ENCODE measurements at places on chromosomes 4 and X. TPM values are rescaled to one million over a fixed set of nuclear protein-coding genes. Genes with fewer than 3 reads are reported as not detected.

The JCHAIN gene
- total RNA-seq: not detected

The PHKA1 gene
- total RNA-seq: 6.7 TPM

The COL4A5 gene
- total RNA-seq: 212 TPM

The RASSF6 gene
- 6.2 TPM for total RNA-seq

DNA sequence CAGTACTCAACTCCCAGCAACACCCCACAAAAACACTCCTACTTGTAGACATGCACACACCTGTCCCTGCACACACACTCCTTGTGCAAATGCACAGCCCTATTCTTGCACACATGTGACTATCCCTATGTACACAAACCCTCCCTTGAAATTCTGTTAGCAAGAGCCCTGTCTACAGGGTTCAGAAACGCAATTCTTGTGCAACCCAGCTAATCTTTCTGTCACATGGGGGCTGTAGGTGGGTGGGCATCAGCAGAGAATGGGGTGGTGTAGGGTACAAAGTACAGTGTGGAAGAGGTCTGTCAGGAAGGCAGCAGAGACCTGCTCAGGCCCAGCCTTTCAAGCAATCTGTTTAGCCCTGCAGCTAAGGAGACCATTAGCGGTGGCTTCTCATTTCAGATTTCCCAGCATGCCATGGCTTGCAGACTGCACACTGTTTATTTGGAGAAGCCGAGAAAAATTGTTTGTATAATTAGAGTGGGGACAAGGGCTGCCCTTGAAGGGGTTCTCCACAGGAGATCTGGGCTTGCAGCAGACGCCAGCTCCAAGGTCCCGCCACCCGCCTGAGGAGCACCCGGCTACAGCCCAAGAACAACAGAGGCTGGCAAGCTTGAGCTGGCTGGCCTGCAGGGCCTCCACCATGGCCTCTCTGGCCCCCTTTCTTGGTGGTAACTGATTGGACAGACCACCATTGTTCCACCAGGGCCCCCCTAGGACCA is 144.0 kb upstream of the PJA1 start:
- peak; percentile 21 for DNase-seq

DNA sequence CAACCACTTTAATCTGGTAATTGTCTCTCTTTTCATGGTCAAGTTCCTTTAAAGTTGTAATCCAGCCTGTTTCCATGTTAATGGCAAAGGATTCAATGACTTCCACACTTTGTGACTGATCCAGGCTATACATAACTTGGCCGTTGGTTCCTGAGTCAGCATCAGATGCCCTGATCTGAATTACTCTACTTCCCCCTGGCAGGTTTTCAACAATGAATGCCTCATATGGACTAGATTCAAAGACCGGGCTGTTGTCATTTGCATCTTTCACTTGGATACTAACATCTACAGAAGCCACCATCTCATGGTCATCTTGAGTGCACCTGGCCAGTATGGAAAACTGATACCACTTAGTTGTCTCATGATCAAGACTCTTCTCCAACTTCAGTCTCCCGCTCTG is 62.6 kb upstream of the MTNR1A start:
- DNase-seq: no peak

GRCh38 chr4:70849291-70849690 is 9.6 kb upstream of the GRSF1 start:
- DNase-seq: no peak

DNA sequence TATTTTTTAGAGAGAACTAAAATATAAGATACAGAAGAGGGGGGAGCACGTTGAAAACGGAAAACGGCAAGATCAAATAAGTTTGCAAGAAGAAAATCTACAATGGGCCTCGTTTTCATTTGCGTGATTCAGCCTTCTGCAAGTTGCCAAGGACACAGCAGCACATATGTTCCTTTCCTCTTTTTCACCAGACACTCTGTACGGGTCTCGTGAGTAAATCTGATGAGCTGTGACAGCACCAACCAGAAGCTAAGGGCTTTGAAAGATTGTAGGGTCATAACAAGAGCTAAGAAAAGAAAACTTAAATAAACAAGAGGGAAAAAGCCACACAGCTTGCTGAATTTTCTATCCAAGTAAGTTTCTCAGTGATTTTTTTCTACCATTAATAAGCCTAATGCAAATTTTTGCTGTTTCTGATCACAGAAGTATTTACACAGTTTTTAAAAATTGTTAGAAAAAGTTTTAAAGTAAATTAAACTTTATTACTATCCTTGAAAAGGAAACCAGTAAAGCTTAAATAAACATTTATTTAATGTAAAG is 63.4 kb downstream of the SCML2 start:
- no peak for DNase-seq

DNA sequence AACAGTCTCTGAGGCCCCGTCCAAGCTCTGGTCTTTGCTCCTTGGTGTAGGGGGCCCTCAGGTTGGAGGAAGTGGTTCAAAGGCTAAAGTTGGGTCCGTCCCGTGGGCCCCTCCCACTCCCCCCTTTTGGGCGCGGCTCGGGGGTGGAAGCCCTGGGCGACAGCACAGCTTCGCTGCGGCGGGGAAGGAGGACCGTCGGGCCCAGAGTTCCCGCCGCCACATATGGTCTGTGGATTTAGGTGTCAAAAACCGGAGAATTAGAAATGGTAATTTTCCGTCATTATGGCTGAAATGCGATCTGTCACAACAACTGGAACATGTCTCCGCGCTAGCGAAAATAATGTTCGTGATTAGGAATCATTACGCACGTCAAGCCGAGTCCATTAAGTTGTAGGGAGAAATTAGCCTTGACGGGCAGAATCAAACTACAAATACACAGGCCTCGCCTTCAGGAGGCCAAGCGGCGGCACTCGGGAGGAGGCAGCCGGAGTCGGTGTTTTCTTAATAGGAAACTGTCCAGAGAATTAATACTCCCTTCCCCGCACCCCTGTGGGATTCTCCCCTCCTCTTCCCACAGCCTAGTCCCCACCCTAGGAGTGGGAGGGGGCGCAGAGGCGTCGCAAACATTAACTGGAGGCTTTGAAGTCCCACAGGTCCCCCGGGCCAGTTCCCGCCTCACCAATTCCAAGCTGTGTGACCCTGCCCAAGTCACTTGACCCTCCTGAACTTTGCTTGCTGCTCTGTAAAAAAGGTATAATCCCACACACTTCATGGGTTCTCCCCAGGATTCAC is 15.0 kb downstream of the NKX3-2 start:
- DNase-seq: peak; percentile 47

DNA sequence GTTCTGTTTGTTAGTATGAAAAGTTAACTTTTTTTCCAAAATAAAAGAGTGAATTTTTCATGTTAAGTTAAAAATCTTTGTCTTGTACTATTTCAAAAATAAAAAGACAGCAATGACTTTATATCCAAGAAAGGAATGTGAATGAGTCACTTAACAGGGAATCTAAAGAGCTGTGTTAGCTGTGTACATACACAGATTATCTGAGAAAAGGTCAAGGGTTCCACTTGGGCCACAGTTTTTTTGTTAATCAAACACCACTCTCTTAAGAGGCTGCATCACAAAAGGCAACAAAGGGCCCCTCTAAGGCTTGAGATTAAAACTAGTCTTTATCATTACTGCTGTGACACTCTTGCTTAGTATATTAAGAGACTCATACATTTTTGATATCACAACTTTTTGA is 82.1 kb downstream of the FIP1L1 start:
- no peak for DNase-seq

DNA sequence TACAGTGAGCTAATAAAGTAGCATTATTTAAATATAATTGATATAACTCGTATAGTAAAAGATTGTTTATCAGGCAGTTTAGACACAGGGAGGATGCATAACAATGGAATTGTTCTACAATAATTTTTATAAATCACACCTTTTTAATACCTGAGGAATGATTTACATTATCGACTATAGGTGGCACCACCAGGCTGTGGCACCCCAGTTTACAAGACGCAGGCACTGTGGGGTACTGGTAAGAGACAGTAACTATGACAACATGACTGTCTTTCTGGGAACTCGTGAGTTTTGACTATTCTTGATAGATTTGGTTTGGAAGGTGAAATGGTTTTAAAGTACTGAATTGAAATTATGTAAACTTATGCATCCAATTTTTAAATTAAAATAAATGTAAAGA is 27.1 kb upstream of the STBD1 start:
- DNase-seq: no peak

DNA sequence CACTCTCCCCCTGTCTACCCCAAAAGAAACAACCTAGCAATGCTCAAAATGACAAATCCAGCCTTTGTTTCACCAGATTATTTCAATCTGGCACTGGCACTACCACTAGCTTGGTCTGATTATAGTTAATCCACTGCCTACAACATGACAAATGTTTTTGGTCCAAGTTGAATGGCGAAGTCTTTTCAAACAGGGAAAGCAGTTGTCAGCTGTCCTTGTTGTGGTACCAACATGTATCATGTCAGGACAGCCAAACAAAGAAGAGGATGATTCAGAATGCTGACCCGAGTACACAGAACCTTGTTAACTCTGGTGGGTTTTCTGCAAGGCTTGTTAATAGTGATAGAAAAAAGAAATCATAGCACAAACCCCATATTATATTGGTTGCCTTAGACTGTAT is 160.8 kb upstream of the ANK2 start:
- no peak for DNase-seq

GRCh38 chrX:17876135-17876534 is 15.0 kb upstream of the RAI2 start:
- peak; percentile 50 for DNase-seq

- no peak for DNase-seq
Measured at GRCh38 chrX:15277604-15278003, 7.7 kb upstream of the ASB9 start.
